ENCODE measurements at places on chromosomes 16 and 17.

GRCh38 chr16:86697715-86698114 is 119.4 kb downstream of the FOXL1 start:
- no peak for DNase-seq

DNA sequence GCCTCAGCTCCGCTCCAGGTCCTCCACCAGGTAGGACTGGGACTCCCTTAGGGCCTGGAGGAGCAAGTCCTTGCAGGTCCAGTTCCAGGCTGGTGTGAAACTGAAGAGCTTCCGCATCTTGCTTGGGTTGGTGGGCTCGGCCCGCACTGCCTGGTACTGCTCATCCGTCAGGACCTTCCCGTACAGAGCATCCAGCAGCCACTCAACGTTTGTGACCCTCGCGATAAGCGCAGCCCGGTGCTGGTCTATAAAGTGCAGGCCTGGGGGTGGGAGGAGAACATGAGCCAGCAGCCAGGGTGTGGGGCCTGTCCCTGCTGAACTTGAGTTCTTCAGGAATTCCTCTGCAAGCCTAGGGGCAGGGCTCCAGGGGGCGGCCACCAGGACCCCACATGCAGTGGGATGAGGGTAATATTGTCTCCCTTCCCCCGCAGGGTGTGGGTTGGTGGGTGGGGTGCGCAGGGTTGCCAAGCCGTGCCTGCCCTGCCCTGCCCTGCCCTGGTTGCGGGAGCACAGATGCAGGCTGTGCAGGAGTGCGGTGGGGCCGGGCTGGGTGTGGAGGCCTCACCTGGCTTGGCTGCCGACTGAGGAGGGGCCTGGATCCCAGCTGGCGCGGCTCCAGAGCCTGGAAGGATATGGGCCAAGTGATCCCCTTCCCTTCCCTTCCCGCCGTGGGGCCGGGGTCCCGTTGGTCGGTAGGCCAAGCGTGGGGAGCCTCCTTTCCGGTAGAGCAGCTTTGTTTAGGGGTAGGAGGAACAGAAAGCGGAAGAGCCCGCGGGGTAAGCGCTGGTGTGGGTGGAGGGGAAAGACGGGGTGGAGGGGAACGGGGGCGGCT is 762 bp downstream of the PYCARD start:
- no peak for DNase-seq

DNA sequence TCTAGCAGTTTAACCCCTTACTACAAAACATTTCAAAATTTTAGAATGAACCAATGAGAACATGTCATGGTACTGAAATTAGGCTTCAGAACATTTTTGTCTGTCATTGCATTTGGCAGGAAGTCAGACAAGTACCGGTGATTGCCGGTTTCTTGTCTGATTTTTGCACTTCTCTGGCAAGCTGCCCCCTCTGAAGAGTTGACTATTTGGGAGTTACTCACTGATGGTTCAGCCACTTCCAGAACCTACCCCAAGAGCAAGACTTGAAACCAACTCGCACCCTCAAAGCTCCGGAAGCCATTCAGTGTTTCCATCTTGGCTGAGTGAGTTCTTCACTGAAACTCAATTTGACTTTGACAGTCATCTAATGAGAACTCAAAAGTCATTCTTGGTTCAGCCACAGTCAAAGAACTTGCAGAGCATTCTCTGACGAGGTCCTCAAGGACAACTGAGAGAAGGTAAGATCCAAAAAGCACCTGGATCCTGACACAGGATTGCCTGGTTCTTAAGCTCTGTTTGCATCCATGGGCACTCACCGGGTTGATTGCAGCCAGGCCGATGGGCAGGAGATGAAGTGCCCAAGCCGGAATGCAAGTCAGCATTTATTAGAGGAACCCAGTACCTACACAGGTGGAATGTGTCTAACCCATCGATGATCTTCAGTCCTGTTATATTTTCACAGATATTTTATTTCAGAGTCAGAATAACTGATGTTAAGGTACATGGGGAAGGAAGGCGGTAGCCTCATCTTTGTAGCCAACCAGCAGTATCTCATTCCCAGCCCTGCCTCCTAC is 93.6 kb downstream of the USP22 start:
- DNase-seq, result no peak

GRCh38 chr17:16463358-16464302 is 28.4 kb downstream of the LRRC75A start:
- DNase-seq, result no peak

DNA sequence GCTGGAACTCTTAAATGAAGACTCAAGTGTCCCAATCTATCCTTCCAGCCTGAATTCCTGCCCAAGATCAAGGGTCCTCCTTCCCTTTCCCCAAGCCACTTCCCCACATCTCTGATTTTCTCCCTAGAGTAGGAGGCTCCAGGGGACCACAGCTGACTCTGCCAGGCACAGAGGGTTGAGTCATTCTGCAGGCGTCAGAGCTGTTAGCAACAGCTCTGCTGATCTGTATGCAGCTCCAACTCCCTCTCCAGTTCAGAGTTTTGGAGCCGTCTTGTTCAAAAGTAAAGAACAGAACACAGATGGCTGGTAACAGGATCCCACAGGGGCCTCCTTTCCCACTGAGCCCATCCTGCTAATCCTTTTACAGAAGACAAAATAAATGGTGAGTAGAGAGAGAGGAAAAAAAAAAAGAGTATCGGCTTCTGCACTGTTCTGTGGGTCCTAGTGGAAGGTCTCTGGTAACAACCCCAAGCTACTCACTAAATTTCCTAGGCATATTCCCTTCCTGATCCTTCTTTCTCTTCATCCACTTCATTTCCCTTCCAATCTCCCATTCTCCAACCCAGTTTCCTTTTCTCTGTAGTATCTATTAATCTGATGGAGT is 13.4 kb upstream of the TAOK1 start:
- DNase-seq, result no peak

DNA sequence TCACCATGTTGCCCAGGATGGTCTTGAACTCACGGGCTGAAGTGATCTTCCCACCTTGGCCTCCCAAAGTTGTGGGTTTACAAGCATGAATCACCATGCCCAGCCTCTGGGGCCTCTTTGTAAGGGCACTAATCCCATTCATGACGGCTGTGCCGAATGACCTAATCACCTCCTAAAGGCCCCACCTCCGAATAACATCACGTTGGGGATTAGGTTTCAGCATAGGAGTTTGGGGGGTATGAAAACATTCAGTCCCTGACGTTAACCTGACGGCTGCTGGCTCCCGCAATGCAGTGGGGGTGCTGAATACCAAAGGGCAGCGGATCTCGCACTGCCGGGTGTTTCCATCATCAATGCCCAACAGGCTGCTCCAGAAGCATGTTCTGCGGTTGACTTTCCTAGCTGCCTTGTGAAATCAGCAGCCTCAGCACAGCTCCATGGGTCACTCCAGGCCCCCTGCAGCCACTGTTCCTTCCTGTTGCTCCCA is 120.8 kb upstream of the SEC14L1 start:
- no peak for DNase-seq
